ENCODE measurements at places on chromosomes 13 and 19.
A peak's percentile ranks its signal among the peaks of the same experiment; 100 is the strongest.

GRCh38 chr19:2982983-2983350, 5.6 kb downstream of the TLE6 start:
- DNase-seq = peak; percentile 95

DNA sequence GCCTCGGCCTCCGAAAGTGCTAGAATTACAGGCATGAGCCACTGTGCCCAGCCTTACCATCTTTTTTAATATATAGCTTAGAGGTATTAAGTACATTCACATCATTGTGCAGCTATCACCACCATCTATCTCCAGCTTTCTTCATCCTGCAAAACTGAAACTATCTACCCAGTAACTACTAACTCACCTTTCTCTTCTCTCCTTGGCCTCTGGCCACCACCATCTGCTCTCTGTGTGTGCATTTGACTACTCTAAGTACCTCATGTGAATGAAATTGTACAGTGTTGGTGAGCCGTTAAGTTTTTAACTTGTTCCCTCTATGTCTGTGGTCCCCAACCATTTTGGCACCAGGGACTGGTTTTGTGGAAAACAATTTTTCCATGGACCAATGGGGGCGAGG, 56.1 kb downstream of the CDK8 start:
- DNase-seq = peak; percentile 35

- DNase-seq = no peak
Measured at GRCh38 chr19:3612330-3612729, 5.7 kb upstream of the TBXA2R start.

GRCh38 chr19:30135093-30135757, 193.2 kb downstream of the URI1 start:
- DNase-seq = no peak

- no peak for DNase-seq
Measured at GRCh38 chr13:70375718-70376117, 267.5 kb upstream of the KLHL1 start.

DNA sequence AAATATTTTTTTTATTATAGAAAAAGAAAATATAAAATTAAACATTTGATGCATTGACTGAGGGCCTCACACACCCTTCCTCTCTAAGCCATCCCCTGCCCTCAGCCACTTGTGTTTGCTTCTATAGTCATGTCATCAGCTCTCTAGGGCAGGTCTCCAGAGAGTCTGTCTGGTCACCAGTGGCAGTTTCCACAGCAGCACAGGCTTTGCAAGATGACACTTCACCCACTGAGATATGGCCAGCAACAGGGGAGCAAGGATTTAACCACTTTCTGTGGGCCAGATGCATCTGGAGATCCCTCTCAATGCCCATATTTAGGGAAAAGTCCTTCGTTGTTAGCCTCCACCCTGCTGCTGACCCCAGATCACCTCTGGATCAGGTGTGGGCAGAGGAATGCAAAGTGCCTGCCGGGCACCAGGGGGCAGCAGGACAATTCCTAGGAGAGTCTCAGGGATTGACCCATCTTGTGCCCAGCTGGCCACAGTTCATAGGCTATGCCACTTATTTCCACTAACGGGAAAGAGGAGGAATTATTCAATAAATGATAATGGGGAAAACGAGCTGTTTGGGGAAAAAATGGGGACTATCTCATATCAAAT, 4.8 kb downstream of the ABCC4 start:
- DNase-seq = no peak

- peak; percentile 92 for DNase-seq
Measured at GRCh38 chr19:55624109-55625003, at the start of gene ZNF784. Gene ZNF784, minus strand, starts transcription at chr19:55624566. Its CDS starts 5 bp downstream, at chr19:55624561.

GRCh38 chr13:62205273-62205672, 789.6 kb upstream of the PCDH20 start:
- DNase-seq = no peak

DNA sequence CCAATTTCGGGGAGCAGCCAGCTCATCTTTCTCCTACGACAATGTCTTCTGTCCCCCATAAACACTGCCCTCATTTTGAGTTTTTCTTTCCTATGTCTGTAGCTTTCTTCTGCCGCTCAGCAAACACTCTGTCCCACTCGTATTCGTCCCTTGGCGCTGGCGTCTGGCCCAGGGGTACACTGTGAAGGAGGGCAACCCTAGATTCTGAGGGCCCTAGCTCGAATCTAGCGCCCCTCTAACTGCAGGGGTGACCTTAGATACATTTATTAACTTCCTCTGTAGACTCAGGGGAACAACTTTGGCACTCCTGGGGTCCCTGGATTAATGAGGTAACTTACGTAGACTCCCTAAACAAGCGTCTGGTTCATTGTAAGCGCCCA, 677 bp upstream of the LRCH1 start:
- DNase-seq = no peak

- DNase-seq = no peak
Measured at GRCh38 chr13:30465343-30465592, 468 bp downstream of the HMGB1 start.

DNA sequence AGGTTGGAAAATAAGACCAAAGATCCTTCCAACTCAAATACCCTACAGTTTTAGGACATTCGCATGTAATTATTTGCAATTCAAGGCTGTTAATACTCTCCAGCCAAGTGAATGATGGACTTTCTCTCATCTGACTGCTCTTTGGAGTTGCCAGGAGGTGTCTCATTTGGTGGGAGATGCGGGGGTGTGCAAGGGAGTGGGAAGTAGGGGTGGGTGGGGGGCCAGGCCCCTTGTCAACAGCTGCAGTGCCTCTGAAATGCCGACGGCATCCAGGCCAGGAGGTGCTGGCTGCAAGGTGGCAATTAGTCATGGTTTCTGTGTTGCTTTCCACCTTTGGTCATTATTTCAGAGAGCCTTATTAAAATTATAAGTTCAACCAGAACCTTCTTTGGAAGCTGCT, 121.5 kb downstream of the KL start:
- no peak for DNase-seq

- no peak for DNase-seq
Measured at GRCh38 chr19:29887442-29887855, 54.6 kb upstream of the URI1 start.

DNA sequence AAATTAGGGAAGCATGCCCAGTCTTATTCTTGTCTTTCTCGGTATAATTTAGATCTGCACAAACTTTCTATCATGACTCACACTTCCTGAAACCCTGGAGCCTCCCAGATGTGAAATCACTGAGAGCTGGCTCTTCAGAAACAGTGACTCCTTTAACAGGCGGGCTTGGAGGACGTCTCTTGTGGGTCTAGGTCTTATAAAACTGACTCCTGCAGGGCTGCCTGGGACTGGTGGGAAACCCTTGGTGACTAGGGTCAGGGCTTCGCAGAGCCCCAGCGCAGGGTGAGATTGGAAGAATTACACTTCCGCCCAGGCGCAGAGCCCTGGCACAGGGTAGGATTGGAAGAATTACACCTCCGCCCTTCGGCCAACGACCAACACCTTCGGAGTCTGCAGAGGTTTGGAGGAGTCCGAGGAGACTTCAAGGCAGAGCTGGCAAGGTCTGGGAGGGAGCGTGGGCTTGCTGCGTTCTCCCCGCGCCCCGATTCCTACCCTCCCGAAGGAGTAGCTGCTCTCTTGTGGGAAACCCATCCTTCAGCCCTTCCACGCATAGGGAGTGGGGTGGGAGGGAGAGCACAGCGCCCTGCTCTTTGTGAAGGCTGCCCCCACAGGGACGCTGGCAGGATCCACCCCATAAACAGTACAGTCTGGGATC, 43.4 kb upstream of the MAP3K10 start:
- no peak for DNase-seq

- DNase-seq = no peak
Measured at GRCh38 chr19:46393456-46394401, 19.6 kb downstream of the CCDC8 start.

DNA sequence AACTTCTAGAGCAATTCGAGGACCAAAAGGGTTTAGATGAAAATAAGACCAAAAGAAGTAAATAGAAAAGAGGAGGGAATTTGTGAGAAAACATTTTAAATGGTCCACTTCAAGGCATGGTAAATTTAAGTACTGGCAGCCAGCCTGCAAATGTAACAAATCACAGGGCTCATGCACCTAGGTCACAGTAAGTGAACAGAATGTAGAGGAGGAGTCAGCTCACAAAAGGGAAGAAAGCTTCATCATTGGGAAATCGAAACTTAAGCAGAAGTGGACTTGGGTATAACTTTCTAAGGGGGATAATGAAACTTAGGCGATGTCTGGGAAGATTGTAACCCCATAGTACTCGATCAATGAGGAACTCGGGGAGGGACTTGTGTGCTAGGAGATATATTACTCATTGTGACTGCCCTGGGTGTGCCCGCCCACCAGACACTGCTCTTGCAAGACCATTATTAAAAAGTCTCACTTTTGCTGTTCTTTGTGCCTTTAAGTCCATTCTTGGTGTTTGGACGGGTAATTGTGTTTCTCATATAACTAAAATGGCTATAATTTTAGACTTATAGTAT, 1053.6 kb upstream of the MIR17HG start:
- DNase-seq = peak; percentile 2

GRCh38 chr19:17931532-17932191, 1.2 kb upstream of the CCDC124 start:
- DNase-seq = no peak

DNA sequence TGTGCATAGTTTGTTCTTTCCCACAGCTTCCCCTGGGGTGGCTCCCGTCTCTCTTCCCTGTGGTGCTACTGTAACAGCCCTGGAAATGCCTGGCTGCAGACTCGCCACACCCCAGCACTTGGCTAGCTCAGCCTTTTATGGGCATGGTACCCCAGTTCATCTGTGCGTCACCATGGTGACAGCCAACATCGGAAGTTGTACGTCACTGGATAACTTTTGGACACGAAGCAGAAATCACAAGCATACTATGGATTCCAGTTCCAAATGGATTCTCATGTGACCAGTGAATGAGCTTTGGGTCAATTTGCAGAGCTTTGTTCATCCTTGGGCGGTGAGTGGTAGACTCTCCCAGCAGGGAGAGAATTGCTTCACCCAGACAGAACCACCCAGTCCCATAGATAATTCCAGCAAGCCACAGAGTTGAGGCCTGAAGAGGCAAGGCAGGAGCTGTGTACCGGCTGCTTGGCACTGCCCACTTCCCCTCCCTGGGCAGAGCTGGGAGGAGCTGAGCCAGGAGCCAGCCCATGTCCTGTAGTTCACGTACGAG, 54.4 kb downstream of the COL4A2 start:
- no peak for DNase-seq

DNA sequence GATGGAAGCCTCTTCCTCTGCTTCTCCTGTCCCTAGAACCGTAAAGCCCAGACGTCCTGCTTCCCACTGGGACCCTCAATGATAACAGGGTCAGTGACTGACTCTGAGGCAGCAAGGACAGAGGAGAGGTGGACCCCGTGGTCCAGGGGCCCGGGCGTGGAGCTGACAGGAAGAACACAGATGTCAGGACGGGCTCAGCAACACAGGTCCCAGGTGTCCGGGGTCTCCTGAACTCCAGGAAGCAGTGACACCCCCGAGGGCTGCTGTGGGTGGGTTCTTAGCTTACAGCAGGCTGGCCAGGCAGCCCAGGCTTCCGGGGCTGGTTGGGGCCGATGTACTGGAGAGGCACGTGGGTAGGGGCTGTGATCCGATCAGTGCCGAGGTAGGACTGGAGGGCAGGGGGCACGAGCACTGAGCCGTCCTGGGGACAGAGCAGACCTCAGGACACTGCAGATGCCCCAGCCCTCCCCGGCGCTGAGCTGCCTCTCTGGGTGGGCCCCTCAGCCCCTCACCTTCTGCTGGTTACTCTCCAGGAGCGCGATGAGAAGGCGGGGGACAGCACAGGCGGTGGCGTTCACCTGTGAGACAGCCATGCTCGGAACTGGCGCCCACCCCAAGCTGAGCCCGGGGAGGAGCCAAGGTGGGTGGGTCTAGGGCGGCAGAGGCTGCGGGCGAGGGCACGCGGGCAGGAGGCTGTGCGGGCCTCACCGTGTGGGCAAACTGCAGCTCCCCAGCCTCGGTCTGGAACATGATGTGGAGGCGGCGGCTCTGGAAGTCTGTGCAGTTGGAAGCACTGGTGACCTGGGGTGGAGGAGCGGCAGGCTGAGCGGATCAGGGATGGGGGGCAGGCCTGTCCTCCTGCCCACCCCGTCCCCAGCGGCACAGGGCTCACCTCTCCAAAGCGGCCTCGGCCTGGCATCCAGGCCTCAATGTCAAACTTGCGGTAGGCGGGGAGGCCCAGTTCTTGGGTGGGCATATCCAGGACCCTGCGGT, 3.6 kb upstream of the CCER2 start:
- no peak for DNase-seq

GRCh38 chr13:20942938-20943559, 40.5 kb upstream of the XPO4 start:
- no peak for DNase-seq

DNA sequence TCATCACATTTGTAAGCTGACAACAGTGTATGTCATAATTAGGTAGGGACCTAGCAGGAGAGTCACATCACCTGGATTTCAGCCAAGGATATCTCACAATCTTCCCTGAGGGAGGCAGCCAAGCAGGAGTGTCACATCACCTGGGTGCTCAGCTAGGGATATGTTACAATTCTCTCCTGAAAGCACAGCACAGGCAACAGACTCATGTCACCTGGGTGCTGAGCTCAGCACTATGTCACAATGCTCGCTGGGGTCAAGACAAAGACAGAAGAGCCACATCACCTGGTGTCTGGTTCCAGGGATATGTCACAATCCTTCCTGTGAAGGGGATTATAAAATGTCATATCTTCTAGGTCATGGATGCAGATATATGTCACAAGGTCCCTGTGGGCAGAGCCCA, 123.7 kb downstream of the ZNF675 start:
- no peak for DNase-seq

DNA sequence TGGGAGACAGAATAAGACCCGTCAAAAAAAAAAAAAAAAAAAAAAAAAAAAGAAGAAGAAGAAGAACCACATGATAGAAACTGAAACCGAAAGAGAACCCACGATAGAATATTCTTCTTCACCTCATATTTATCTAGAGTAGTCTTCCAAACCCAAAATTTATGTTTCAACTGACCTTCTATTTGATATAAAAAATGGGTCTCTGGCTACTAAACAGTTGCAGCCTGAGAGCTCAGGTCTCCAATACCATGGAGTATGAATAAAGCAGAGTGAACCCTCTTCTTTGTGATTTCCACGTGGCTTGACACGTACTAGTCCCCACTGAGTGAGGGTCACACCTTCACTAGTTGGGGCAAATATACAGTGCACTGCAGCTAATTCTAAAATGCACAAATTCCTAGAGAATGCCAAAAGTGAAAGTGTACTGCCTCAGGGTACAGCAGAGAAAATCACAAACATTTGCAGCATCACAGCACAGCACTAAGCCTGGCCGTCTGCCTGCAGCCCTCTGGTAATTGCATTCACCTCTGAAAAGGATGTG, 30.8 kb upstream of the RFC3 start:
- DNase-seq = no peak

DNA sequence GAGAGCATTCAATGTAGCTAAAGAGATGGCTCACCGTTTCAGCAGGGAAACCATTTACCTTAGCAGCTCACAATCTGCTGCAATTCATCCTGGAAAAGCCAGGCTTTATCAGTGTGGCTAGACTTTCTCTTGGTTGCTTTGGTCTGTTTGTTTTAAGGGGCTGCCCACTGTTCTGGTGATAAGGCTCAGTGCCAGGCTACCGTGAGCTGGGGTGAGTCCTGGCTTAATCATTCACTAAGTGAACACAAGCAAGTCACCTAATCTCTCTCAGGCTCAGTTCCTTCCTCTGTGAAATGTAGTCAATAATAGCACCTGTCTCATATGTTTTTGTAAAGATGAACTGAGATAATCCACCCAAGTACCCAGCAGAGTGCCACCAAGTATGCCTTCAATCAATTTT, 229.0 kb downstream of the TEX29 start:
- DNase-seq = no peak

- DNase-seq = peak; percentile 98
Measured at GRCh38 chr19:45653634-45654033, 14.4 kb upstream of the GIPR start.

Data from NCI-H2171 treated with DMSO at 0.1 percent for 48 hours (cell line).